ENCODE measurements at places on chromosomes 4 and X.

DNA sequence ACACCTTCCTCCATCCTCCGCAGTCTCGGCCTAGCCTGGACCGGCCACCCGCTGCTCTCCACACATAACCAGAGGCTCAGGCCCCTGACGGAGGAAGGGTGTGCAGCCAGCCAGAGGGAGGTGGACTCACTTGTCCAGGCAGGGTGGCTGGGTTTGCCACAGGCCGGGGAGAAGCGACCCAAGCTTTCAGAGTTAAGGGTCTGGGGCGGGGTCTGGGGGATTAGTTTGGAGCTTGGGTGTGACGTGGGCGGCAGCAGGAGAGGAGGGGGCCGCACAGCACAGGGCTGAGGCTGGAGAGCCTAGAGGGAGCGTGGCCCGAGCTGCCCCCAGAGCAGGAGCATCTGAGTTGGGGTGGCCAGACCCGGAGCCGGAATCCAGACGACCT is 22.4 kb upstream of the CPLX1 start:
- DNase-seq = no peak

DNA sequence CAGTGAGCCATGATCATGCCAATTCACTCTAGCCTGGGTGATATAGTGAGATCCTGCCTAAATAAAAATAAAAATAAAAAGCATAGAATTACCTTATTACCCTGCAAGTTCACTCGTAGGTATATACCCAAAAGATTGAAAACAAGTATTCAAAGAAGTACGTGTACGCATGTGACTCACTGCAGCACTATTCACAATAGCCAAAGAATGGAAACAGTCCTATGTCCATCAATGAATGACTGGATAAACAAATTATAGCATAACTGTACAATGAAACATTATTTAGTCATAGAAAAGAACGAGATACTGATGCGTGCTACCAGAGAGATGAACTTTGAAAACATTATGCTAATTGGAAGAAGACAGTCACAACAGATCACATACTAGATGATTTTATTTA is 204.6 kb upstream of the DIAPH2 start:
- DNase-seq = no peak

DNA sequence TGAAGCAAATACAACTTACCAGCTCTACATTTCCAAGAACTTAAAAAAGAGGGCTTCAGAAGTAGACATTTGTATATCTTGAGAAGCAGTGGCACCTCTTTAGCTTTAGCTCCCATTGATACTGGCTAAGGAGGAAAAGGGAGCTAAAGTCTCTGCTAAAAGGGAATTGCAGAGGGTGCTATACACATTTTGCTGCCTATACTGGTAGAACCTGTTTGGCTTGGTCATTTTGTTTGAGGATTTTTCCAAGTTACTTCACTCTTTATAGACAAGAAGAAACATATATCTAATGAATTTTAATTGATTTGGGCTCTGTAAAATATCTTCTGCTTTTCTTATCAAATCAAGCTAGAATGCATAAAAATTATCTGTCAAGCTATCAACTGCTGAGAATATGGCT is 11.8 kb downstream of the PAPSS1 start:
- no peak for DNase-seq

GRCh38 chrX:104641176-104641575 is 75.2 kb downstream of the IL1RAPL2 start:
- peak; percentile 2 for DNase-seq

DNA sequence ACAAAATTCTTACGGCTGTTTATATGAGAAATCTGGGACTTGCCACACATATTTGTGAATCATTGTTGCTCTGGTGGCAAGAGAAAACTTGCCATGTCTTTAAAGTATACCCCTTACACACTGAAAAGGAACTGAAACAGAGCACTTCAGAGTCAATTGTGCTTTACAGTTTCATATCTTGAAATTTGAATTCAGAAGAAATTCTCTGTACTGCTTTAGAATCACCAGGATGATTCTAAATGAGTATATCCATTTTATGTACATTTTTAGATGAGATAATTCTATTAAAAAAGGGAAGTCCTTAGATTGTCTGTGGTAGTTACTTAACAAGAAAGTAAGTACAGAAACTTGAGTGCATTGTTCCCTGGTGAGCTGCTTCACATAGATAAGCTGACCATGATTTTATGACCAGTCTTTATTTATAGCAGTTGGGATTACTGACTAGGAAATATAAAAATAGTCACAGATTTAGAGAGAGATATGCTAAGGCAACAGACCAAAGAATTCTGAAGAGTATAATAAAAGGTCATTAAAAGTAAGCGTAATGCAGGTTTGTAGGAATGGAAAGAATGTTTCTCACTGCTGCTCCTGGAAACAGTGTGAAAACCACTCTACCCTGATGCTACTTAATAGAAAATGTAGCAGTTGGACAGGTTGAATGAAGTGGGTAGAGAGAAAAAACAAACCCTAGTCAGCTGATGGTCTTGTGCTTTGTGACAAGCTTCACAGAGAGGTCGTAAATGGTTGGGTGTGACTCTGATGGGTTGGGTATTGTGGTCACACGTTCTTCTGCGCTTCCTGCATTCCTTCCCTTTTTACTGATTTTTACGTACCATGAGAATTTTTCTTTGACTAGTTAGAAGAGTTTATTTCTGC is 41.0 kb downstream of the FNIP2 start:
- no peak for DNase-seq

GRCh38 chr4:94561249-94562024 is 109.7 kb downstream of the PDLIM5 start:
- no peak for DNase-seq

DNA sequence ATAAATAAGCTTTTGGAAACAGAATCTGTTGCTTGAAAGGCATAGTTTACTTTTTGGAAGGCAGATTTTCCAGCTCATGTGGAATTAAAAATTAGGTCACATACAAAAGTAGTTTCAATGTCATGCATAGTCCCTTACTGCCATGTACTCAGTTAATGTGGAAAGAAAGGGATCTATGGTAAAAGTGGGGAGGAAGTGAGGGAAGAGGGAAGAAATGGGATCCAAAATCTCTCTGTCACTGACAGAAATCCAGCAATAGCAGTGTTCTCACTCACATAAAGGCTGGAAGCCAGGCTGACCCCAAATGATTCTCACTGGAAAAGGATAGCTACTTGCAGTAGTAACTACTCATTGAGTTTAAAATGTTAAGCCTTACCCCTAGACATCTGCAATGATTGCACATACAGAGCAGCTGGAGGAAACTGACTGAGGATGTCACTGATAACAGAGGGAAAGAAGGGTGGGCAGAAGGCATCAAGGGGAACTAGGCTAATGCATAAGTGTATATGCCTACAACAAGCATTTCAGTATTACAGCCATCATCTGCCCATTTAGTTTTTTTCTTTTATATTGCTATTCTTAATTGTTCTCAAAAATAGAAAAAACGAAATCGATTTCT is 445.6 kb downstream of the FAT4 start:
- DNase-seq = no peak

- DNase-seq = no peak
These were observed 704.6 kb downstream of the SMARCA1 start for GRCh38 chrX:128818690-128819089.

DNA sequence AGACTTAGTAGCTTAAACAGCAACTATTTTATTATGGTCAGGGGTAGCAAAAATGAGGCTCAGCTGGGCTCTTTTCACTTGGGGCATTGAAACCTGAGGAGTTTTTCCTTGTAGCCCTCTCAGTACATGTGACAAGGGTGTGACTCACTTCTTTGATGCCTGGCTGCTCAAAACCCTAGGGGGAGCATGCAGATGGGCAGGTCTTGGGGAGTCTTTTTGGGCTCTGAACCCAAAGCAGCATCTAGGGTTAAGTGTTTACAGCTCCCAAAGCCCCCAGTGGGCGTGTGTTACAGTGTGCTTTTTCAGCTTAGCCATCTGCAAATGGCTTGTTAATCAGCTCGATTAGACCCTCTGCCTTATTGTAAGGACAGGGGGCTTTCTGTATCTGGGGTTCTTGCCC is 1752.7 kb downstream of the PCDH7 start:
- DNase-seq = no peak

GRCh38 chrX:37667141-37667540 is 18.4 kb upstream of the XK start:
- no peak for DNase-seq

- no peak for DNase-seq
These were observed 15.2 kb downstream of the GAB1 start for GRCh38 chr4:143351774-143352451.

DNA sequence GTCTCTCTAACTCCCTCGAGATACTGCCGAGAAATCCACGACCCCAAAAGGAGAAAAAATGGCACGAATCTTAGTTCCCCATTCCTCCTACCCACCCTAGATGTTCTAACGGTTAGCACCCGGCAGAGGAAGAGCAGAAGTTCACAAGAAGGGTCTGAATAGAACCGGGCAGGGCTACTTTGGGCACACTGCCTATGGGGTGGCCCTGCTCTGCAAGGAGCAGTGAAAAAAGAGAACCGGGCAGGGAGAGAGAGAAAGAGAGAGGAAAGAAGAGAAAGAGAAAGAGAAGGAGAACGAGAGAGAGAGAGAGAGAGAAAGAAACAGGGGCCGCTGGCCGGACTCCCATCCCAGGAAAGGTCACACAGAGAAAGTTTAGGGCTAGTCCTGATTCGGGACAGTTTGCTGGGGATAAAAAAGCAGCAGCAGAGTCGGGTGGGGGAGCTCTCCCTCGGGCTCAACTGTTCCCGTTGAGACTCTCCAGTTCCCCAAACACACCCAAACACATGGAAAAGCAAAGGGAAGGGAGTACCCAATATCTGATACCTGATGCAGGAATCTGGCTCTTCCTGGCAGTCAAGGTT is 468 bp downstream of the GLA start:
- no peak for DNase-seq

DNA sequence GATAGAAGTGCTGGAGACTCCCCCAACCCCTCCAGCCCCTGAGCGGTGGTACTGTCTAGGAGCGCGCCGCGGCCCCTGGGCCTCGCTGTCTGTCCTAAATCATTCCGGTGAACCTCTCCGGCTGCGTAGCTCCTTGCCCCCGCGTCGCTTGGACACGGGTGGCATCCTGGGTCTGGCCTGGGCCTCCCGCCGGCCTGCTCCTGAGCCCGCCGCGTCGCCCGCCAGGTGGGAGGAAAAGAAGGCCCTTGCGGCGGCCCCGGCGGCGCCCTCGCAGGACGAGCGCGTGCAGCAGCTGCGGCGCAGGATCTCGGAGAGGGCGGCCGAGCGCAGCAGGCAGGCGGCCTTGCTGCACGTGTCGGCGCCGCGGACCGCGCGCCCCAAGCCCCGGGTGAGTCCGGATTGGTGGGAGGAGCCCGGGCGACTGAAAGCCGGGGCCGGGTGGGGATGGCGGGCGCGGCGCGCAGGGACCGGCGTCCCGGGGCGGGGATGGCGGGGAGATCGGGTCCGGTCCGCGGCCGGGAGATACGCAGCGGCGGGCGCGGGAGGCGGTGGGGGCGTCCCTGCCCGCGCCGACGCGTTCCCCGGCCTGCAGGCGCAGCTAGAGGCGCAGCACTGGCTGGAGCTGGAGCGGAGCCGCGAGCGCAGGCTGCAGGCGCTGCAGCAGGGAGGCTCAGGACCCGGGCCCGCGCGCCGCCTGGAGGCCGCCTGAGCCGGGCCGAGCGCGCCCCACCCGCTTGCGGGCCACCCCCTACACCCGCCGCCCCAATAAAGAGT is 6.5 kb upstream of the RNF4 start:
- peak; percentile 68 for DNase-seq

GRCh38 chrX:83508526-83509253 is 600 bp downstream of the POU3F4 start:
- no peak for DNase-seq

- no peak for DNase-seq
These were observed 14.9 kb downstream of the ABCG2 start for GRCh38 chr4:88143504-88143903.
